AG04449 (cell line): ENCODE measurements at places on chromosomes 13 and 19.

DNA sequence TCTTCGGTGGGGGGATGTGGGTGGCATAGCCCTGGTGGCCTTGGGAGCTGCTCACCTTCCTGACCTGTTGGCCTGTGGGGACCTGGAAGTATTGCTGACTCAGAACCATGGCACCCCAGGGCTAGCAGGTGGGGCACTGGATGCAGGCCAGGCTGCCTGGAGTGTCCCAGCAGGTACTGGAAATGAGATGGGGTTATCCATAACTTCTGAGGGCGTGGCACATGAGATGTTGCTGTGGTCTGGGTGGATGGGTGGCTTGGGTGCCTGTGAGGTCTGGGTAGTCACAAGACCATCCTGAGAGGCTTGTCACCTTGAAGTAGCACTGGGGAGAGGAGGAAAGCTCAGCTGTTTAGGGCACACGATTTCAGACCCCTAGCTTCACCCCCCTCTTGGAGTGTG is 636 bp upstream of the RNF225 start:
- no peak for DNase-seq

DNA sequence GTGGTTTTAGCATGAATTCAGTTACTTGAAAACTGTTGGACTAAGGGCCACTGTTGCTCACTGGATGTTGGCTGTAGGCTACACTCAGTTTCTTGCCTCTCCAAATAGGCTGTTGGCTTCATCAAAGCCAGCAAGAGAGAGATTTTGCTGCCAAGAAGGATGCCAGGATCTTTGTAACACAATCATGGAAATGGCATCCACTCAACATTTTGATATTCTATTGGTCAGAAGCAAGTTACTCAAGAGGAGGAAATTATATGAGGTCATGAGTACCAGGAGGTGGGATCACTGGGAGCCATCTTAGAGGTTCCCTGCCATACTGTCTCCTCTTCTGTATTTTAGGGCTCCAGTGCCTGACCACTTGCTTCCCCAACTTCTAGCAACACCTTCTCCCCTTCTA is 30.6 kb downstream of the SYDE1 start:
- no peak for DNase-seq

DNA sequence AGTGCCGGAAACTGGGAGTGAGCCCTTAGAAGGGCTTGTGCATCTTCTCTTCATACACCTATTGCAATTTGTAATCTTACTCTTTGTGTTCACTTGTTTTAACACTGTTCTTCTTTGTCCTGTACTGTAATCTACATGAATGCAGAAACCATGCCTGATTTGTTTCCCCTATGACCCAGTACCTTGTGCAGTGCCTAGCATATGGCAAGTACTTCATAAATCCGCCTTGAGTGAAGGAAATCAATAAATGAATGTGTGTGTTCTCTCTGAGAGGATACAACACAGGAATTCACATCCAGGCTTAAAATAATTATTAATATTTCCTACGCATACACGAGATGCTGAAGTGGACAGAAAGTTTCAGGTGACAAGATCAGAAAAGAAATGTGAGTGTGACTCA is 172.6 kb downstream of the GPC6 start:
- no peak for DNase-seq

- DNase-seq = no peak
Observed at GRCh38 chr13:60019119-60019993, 144.4 kb downstream of the DIAPH3 start.

- DNase-seq = no peak
Observed at GRCh38 chr13:29801737-29802305, 48.6 kb downstream of the UBL3 start.

DNA sequence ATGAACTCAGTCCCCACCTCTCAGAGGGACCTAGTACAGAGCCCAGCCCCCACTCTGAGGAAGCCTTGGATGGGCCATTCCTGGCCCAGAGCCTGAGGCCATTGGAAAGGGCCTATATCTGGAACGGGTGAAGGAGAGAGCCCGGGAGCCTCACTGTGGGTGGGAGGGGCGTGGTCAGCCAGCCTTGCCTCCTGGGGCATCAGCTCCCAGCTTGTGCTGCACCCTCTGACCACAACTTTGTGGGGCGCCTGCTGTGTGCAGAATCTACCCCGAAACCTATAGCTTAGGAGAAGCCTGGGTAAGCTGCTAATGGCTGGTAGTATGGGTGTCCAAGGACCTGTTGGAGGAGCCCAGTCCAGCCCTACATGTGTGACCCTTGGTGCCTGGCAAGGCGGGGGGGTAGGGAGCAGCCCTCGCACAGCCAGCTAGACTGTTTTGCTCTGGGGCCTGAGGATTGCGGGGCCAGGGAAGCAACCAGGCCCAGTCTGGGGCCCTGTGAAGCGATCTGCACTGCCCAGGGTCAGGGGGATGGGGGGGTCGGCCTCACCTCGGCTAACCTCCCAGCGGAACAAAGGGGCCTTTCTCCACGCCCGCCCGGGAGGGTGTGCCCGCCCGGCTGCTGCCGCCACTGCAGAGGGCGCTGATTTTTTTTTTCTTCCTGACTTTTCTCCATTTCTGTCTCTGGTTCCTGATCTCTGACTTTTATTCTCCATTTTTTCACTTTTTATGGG is 42.3 kb downstream of the LYL1 start:
- no peak for DNase-seq
